Mesothelial cell of epicardium (in vitro differentiated cells): ENCODE measurements at places on chromosomes 2 and 18.

DNA sequence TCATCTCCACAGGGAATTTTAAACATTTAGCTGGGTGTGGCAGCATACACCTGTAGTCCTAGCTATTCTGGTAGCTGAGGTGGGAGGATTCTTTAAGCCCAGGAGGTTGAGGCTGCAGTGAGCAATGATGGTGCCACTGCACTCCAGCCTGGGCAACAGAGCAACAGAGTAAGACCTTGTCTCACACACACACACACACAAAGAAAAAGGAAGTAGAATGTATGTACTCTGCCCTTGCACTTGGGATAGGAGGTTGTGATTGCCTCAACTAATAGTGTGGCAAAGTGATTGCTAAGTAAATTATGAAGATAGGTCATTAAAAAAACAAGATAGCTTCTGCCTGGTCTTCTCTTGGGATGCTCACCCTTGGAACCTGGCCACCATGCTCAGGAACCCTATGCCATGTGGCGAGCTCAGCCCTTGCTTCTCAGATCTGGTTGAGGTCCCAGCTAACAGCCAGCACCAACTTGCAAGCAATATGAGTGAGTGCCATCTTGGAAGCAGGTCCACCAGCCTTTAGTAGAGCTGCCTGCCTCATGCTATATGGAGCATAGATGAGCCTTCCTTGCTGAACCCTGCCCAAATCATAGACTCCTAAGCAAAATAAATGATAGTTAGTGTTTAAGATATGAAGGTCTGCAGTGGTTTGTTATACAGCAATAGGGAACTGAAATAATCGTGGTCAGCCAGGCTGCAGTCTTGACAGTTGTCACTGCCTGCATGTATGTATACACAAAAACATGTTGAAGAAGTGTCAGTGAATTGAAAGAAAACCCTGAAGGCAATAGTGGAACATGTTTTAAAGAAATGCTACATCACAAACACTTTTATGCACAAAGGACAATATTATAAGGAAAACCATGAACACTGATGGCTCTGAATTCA lies 30.1 kb upstream of the PNO1 start:
- no peak for DNase-seq

DNA sequence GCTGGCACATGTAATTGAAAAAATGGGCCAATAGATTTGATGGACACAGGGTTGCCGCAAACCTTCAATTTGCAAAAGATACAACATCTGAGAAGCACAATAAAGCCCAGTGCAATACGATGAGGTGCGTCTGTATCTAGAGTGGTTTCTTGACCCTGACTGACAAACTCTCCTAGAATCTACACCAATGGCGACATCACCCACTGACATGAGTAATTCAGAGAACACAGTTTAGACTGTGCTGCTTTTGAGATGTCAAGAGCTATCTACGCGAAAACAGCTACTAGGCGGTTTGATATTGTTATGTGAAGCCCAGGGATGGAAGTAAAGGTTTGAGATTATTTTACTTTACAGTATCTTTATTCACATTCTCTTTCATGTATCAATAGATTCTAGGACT lies 104.9 kb downstream of the EIPR1 start:
- DNase-seq, result no peak

DNA sequence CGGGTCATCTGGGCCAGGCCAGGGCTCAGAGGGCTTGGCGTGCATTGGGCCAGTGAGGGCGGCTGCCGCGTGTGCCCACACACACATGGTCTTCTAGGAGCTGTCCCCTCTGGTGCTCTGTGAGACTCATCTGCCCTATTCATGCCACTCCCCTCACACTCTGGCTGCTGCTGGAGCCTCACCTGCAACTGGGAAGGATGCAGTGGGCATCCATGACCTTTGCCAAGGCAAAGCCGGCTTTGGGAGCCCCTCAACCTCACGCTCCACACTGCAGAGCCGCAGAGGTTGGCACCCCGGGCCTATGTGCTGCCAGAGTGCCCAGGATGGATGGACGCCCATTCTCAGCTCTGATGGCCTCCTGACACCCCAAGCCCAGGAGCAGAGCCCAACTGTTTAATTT lies 330.2 kb upstream of the SALL3 start:
- no peak for DNase-seq

DNA sequence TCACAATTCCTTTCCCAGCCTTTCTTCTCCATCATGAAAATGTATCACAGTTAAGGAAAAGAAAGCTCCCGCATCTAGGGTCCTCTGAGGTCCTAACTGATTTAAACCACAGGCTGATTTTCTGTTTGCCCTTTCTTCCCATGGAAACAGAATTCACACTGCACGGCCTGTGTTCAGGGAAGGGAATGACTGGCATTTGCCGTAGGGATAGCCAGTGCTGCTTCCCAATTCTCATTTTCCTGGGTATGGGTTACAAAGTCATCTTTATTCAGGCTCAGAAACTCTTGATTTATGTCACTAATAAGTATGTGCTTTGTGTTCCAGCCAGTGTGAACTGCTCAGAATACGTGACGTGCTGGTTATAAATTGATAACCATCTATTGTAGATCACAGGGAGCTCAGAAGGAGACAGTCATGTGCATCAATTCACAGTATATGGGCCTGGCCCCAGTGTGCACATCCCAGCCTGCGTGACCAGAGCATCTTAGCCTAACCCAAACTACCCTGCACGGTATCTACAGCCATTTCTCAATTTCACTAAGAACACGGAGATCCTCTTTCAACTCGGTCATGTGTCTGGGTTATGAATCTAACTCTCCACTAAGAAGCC lies 163.3 kb downstream of the LRRC30 start:
- no peak for DNase-seq

DNA sequence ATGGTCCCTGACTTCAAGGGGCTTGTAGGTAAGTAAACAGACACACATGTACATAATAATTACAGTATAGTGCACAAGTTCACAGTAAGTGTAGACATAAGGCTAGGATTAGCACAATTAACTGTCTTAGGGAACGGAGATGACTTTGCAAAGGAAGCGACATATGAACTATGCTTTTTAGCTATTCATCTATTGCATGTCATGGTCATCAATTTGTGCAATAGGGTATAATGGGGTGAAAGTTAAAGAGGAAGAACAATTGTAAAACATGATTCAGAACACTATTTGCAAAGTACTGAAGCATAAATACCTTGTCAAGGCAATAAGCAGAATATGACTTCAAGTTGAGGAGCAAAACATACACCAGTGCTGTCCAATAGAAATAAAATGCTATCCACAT lies 112.3 kb upstream of the SLC8A1 start:
- DNase-seq, result no peak

- DNase-seq, result no peak
Observed at GRCh38 chr2:105765415-105766299, 20.9 kb downstream of the NCK2 start.

GRCh38 chr2:53880756-53881155 lies 21.0 kb upstream of the GPR75 start:
- no peak for DNase-seq

- no peak for DNase-seq
Observed at GRCh38 chr2:221517696-221518151, 54.4 kb downstream of the EPHA4 start.

DNA sequence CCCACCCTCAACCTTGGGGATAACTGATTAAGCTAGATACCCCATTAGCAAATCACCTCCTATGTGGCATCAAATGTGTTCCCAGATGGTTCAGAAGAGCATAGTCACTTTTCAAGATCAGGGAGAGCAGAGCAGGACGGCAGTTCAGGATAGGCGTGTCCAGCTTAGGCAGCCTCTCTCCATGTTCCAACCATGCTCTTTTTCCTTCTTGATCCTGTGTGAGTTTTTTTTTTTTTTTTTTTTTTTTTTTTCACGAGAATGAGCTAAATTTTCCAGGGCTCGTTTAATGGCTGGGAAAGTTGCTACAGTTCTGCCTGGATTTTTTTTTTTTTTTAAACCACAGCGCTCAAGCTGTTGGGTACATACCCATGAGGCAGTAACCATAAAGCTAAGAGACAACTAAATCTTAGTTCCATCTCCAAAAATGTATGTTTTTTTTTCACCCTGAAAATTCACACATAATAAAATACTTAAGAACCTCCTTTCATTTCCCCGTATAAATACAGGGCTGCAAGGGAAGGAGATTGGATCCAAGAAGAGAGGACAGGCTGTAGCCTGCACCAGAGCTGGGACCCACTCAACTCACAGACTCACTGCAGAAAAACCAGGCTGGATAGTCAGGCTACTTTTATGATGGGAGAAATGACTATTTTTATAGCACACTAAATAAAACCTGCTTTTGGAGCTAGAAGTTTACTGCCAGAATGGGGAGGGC lies 244.3 kb downstream of the SETBP1 start:
- no peak for DNase-seq
